ENCODE measurements at places on chromosomes 12 and 14. TPM values are rescaled to one million over a fixed set of nuclear protein-coding genes. Genes with fewer than 3 reads are reported as not detected.
A peak's percentile ranks its signal among the peaks of the same experiment; 100 is the strongest.

DNA sequence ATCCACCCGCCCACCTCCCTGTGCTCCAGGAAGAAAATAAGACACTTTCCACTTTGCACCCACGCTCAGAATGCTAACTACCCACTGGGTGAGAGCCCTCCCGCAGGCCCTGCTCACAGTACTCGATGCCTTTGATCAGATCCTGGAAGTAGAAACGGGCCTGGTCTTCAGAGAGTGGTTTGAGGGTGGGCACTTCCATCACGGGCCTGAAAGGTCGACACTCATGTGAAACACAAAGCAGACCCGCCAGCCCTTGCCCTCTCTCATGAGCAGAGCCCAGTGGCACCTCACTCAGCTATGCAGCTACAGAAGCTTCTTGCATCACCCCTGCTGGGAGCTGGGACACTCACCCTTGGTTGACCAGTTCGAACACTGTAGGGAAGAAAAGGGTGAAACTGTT, 41.1 kb downstream of the CAMKK2 start:
- no peak for ATAC-seq

- no peak for ATAC-seq
These were observed 63.5 kb downstream of the ST8SIA1 start for GRCh38 chr12:22271023-22271422.

- no peak for ATAC-seq
These were observed 31.7 kb upstream of the EVL start for GRCh38 chr14:100033347-100034075.

GRCh38 chr12:2853626-2854025, 3.2 kb downstream of the TEX52 start:
- peak; percentile 84 for ATAC-seq

The NANOG gene
- not detected for total RNA-seq

The RHOJ gene
- 12.9 TPM for total RNA-seq
